ENCODE measurements at places on chromosomes 12 and 14.

GRCh38 chr12:70840656-70841350, 79.7 kb downstream of the PTPRR start:
- no peak for DNase-seq

DNA sequence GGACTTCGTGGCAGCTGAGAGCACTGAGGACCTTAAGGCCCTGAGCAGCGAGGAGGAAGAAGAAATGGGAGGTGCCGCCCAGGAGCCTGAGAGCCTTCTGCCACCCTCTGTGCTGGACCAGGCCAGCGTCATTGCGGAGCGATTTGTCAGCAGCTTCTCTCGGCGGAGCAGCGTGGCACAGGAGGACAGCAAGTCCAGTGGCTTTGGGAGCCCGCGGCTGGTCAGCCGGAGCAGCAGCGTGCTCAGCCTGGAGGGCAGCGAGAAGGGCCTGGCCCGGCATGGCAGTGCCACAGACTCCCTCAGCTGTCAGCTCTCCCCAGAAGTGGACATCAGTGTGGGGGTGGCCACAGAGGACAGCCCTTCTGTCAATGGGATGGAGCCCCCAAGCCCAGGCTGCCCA, 37.0 kb downstream of the PLEKHG3 start:
- DNase-seq, result no peak

DNA sequence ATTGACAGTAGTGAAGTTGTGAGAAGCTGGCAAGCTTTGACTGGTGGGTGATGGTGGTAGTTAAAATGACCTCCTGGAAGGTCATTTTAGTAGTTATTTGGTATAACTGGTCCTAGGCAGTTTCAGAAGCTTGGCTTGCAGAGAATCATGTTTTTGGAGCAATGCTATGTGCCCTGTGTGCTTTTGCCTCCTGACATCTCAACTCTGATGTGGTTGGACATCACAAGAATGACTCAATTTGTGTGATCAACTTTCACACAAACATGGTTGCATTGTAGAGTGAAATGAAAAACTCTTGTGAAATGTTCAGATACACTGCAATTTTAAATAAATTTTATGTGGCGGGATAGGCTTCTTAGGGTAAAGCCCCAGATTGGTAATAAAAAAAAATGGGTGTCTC, 8.3 kb upstream of the ABCD2 start:
- DNase-seq, result no peak

- no peak for DNase-seq
Observed at GRCh38 chr14:20515846-20516245, 10.5 kb downstream of the RNASE10 start.

DNA sequence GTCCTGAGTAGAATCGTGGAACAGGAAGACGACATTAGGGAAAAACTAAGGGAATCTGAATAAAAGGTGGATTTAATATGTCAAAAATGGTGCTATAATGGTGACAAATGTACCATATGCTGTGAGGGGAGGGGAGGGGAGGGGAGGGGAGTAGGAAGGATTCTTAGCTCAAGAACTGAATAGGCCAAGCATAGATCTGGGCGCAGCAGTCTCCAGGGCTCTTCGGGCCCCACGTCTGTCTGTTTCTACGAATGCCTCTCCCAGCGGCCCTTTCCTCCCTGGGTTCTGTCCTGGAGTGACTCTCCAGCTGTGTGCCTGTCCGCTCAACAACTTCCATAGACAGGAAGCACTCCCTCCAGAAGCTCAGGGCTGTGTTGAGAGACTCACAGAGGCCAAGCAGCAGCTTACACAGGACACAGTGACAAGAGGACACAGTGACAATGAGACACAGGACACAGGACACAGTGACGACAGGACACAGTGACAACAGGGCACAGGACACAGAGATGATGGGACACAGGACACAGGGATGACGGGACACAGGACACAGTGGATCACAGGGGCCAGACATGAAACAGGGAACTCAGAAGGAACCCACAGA, 42.4 kb upstream of the PPP2R5C start:
- DNase-seq, result no peak

DNA sequence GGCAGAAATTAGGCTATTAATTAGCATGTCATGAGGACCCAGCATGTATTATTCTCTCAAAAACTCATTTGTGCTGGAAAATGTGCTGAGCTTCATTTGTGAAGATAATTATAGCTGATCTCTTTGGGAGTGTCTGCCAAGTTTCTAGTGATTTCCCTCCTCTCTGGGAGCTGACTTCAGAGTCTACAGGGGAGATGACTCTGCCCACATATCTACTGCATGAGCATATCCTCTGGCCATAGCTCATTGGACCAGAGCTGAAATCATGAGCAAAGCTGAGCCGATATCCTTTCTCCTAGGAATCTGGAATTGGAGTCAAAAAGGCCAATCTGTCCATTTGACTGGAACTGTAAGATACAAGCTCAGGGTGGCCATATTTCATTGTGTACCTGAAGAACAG, 5.9 kb downstream of the CCDC198 start:
- DNase-seq, result no peak

GRCh38 chr14:55297611-55298499, 26.6 kb downstream of the FBXO34 start:
- DNase-seq, result no peak

All from stimulated activated CD4-positive, alpha-beta T cell treated with anti-CD3 and anti-CD28 coated beads, Interleukin-2, amount 100 ng/mL, for 24 hours (primary cell).